ENCODE measurements at places on chromosomes 1 and 21.
A peak's percentile ranks its signal among the peaks of the same experiment; 100 is the strongest.

- no peak for DNase-seq
Observed at GRCh38 chr1:153404086-153404635, 12.2 kb upstream of the S100A7A start.

DNA sequence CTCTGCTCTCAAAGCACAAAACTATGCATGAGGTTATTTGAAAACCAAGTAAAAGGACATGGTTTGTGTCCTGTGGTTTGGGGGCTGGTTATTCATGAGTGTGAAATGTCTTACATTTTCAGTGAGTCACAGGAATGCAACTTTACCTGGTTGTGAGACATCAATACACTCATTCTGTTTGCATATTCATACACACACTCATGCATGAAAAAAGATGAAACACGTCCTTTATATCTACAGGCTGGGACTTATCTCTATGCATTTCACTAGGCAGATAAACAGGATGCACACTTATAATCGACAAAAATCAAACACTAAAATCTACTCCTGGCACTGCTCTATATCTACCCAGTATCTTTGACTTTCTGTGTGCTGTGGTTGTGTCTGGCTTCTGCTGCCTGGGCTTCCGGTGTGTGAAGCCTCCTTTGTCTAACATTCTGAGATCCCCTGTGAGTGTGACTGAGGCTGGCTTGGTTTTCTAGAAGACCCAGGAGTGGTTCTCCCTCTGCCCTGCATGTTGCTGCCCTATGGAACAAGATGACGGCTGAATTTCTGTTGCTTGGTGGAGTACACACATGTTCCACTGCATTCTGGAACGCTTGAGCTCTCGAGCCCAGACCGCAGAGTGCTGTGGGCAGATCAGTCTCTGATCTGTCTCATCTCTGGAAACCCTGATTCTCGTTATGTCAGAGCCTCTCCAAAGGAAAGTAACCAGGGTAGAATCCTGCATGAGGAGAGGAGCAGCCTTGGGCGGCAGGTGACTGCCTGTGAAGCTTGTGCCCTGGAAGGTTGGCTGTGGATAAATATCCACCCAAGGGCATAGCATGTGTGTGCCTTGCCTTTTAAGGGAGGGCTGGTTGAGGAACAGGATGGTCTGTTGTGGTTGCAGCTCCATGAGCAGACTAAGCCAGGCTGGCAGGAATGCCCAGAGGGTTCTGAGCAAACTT, 19.7 kb upstream of the FASLG start:
- peak; percentile 67 for DNase-seq

DNA sequence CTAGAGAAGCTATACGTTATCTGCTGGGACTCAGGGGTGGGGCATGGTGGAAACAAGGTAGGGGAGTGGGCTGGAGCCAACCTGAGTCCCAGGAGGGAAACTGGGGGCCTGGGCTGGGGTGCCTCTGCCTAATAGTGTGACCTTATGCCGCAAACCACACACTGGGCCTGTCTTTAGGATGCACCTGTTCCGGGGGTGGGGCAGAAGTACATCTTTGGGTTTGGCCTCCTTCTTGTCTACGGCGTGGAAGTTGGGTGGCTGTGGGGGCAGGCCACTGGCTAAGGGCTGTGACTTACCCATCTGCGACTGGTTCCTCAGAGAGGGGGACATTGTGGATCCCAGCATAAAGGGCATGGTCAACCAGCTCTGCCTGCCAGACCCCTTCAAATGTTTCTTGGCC, 44.2 kb downstream of the FAAH start:
- DNase-seq, result no peak

DNA sequence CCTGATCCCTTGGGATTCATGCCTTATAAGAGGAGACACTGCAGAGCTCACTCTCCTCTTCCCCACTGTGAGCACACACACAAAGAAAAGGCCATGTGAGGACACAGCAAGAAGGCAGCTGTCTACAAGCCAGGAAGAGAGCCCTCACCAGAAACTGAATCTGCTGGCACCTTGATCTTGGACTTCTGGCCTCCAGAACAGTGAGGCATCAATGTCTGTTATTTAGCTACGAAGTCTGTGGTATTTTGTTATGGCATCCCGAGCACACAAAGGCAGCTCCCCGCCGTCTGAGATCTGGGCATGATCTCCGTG, 47.1 kb upstream of the RPL11 start:
- no peak for DNase-seq

GRCh38 chr1:86616871-86617270, 70.0 kb downstream of the CLCA4 start:
- DNase-seq, result no peak

DNA sequence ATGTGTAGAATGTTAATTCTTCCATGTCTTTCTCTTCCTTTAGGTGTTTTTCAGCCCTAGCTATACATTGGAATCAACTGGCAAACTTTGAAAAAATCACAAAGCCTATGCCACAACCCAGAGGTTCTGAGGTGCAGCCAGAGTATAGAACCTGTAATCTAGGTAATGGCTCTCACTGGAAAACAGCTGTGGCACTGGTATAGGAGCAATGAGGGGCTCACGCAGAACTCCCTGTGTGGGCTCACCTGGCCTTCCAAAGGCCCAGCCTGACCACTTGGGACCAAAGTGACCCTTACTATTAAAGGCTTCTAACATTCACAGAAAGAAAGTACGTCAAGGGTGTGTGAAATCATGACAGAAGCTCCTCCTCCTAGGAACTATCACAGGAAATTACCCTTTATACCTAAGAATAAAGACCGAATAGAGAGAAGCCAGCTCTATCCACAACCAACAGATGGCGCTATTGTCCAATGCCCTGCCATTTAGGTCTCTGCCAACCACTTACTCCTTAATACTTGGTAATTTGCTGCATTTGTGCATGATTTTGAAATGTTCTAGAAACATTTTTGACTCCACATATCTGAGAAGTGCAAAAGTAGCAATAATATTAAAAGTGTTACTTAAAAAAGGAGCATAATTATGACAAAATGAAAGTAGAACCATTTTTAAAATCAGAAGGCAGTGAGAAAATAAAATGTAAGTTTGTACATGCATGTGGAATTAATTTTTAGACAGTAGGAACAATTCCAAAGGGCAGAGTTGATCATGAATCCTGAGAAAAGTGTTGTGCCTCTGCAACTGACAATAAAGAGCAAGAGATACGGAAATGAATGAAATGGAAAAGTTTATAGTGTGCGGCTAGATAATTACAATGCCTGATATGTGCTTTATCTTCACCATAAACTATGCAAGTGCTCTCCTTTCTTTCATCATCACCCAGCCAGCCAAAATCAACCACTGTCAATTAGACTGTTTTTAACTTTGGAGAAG, 93.1 kb upstream of the HAO2 start:
- peak; percentile 73 for DNase-seq

GRCh38 chr1:31669786-31670592, 25.3 kb upstream of the PEF1 start:
- no peak for DNase-seq

- DNase-seq, result no peak
Observed at GRCh38 chr1:53143527-53143926, 1.1 kb upstream of the SLC1A7 start.

DNA sequence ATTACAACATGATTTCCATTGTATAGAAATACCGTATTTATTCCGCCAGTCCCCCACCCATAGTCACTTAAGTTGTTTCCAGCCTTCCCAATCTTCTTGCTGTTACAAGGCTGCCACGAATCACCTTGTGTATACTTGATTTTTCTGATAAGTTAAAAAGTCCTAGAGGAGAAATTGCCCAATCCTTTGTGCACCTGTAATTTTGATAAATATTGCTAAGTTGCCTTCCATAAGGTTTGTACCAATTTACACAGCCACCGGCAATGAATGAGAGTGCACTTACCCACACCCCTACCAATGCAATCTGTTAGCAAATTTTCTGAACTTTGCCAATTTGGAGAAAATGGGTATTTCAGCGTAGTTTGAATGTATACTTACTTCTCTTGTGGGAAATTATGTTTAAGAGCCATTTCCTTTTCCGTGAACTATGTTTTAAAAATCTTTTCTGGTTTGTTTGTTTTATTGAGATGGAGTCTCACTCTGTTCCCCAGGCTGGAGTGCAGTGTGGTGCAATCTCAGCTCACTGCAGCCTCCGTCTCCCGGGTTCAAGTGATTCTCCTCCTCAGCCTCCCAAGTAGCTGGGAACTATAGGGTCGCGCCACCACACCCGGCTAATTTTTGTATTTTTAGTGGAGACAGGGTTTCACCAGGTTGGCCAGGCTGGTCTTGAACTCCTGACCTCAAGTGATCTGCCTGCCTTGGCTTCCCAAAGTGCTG, 87.4 kb downstream of the DHRS3 start:
- DNase-seq, result no peak

DNA sequence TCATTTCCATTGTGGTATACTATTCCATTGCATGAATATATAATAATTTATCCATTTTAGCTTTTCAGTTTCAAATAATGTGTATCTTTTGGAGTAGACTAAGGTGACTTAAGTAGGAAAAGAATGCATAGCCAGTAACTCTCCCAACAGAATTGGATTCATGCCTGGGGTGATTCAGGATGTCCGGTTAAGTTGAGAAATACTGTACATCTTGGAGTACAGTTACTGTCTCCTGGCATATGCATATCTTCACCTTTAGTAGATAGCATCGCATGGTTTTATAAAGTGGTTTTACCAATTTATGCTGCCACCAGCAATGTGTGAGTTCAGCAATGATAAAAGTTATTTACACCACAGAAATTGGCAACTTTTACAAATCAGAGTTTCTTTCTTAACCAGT, 18.6 kb upstream of the SLC6A9 start:
- DNase-seq, result peak; percentile 81

- DNase-seq, result no peak
Observed at GRCh38 chr1:203364094-203364801, 13.3 kb upstream of the FMOD start.

- DNase-seq, result no peak
Observed at GRCh38 chr1:186499571-186499970, 38.7 kb upstream of the PDC start.

DNA sequence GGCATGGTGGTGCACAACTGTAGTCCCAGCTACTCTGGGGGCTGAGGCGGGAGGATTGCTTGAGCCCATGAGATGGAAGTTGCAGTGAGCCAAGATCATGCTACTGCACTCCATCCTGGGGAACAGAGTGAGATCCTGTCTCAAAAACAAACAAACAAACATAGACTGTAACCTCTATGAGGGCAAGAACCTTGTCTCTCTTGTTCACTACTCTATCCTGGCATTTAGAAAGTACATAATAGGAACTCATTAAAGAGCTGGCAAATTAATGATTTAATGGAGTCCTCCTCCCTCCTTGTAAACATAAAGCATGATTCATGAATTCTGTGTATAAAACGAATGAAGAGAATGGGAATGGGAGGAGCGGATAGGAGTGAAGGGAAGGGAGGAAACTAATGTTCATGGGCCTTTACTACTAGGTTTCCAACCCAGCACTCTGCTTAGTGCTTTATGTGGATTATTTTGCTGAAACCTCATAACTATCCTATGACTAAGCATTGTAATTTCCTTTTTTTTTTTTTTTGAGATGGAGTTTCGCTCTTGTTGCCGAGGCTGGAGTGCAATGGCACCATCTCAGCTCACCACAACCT, 8.6 kb downstream of the LMOD1 start:
- peak; percentile 76 for DNase-seq

DNA sequence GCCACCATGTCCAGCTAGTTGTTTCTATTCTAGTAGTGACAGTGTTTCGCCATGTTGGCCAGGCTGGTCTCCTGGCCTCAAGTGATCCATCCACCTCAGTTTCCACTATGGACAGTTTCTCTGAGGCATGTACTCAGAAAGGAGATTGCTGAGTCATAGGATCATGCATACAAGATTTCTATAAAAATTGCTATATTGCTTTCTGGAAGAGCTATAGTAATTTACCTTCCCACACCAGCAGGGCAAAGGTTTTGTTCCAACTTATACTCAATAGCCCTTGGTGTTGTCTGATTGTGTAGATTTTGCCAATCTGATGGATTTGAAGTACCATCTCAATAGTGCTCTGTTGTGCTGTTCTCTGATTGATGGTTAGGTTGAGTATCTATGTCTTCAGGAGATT, 15.6 kb upstream of the ATP1A1 start:
- DNase-seq, result no peak

GRCh38 chr1:47224676-47225399, 7.2 kb downstream of the TAL1 start:
- no peak for DNase-seq

GRCh38 chr1:210743038-210743437, 390.9 kb downstream of the KCNH1 start:
- DNase-seq, result no peak

GRCh38 chr1:27778056-27778455, 5.0 kb downstream of the STX12 start:
- DNase-seq, result no peak

GRCh38 chr1:42680921-42681683, 1.1 kb upstream of the YBX1 start:
- peak; percentile 24 for DNase-seq

DNA sequence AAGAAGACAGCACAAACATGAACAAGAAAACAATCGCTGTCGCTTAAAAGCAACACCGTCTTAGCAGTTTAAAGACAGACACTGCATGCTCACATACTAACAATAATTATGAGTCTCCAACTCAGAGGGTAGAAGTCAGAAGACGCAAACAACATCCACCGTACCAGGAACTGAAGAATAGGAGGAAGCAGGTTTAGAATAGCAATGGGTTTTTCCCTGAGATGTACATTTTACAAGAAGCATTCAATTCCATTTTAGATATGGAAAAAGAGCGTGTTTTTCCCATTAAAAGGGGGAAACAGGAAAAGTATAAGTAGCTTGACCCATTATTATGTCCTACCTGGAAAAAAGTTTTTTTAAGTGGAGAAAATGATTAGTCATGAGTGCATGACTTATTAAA, 34.5 kb upstream of the KCNE1 start:
- DNase-seq, result no peak

DNA sequence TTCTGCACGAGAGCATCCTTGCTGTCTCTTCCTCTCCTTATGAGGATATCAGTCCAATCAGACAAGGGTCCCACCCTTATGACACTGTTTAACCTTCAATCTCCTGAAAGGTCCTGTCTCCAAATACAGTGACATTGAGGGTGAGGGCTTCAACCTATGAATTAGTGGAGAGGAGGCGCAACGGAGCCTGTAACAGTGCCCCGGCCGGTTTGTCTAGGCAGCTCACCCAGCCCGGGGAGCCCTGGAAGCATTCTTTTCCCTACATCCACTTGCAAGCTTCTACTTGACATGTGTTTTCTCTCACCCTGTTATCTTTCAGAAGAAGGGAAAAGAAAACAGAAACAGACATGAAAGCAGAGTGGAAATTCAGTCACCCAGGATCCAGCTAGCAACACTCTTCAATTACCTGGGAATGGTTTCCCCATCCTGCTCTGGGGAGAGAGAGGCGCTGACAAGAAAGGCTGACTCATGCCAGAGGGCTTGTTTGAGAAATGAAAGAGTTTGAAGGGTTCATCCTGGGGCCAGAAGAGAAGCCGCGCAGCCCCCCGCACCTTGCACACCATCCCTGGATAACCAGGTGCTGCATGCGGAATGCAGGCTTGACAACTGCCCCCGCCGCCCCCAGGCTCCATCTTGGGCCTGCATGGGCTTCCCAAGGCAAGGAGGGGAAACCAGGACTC, 394.9 kb downstream of the NPHP4 start:
- DNase-seq, result no peak

GRCh38 chr1:163528710-163529348, 207.1 kb downstream of the NUF2 start:
- DNase-seq, result peak; percentile 46
